Posterior vena cava (tissue), 2 donors: ENCODE measurements at places on chromosomes 5 and 9. TPM values are rescaled to one million over a fixed set of nuclear protein-coding genes. Genes with fewer than 3 reads are reported as not detected.
A peak's percentile ranks its signal among the peaks of the same experiment; 100 is the strongest.

PRDM9 gene
- not detected for total RNA-seq

TRIM14 gene
- 11.8 TPM for total RNA-seq

SHLD3 gene
- 3.3 TPM for total RNA-seq

GDF9 gene
- total RNA-seq = 0.51 TPM

DRD1 gene
- 0.14 TPM for total RNA-seq

PCDHA4 gene
- 0.48 TPM for total RNA-seq

WNT8A gene
- total RNA-seq = not detected

DNA sequence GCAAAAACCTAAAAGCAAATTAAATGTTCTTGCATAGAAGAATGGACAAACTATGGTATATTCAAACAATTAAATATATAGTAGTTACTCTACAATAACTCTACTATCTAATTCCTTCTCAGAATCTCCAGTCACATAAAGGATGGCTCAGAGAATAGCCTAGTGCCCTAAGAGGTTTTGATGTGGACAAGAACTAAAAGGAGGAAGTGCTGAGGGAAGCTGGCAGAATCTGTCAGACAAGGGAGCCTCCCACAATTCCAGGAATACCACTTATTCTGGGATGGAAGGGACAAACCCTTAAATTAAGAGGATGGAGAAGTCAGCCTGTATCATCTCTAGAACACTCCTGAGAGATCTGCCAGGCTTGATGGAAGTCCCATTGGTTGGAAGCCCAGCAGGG, 30.4 kb downstream of the TNFSF8 start:
- DNase-seq = no peak

DNA sequence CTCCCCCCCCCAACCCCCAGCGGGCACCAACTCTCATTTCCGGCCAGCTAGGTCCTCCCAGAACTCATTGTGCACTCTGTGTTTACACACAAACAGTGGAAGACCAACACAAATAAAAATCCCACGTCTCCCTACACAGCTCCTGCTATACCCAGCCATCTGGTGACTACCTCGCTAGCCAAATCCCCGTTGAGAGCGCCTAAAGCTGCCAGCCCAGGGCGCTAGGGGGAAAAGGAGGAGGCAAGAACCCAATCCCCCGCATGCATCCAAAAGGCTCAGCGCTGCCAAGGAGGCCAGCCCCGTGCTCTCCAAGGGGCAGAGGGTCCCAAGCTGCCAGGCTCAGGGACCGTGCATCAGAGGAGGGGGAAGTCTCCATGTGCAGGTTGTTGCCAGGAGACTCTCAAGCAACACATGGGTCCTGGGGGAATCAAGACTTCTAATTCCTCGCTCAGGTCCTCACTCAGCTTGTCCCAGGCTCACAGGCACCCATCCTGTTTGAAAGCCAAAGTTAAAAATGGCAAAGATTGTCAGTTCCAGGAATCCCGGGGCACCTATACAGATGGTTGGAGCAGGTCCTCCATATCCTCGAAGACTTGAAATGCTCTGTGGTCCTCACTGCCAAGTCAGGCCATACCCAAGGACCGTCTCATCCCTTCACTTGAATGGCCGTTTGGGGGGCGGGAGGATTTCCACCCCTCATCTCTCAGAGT, 2.7 kb downstream of the ASTN2 start:
- DNase-seq = no peak

GRCh38 chr5:11904265-11904906, at the start of gene CTNND2:
CTNND2 (minus strand) TSS chr5:11904446; CDS start chr5:11903853, 593 bp downstream.
- DNase-seq = no peak

GRCh38 chr5:107705402-107706014, 34.8 kb upstream of the EFNA5 start:
- no peak for DNase-seq

GRCh38 chr9:2298217-2298616, 283.1 kb downstream of the SMARCA2 start:
- no peak for DNase-seq

GRCh38 chr5:126107381-126107780, 315.8 kb upstream of the GRAMD2B start:
- no peak for DNase-seq

GRCh38 chr5:8831854-8832253, 714.0 kb downstream of the SEMA5A start:
- DNase-seq = no peak

- DNase-seq = no peak
Observed at GRCh38 chr5:140631831-140632365, 1.1 kb downstream of the CD14 start.

DNA sequence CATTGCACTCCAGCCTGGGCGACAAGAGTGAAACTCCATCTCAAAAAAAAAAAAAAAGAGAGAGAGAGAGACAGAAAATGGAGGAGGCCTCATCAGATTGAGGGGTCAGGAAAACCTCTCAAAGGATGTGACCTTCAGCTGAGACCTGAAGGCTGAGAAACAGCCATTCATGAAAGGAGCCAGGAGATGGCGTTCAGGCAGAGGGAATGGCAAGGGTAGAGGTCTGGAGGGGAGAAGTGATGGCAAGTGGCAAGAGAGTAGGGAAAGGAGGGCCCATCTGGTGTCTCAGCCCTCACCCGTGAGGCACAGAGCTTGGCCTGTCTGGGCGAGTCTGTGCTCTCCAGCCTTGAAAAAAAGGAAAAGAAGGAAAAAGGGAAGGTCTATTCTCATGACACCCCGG, 17.0 kb downstream of the CAMK2A start:
- DNase-seq = no peak

GRCh38 chr5:180140571-180140970, 68.4 kb downstream of the RASGEF1C start:
- peak; percentile 59 for DNase-seq

- DNase-seq = no peak
Observed at GRCh38 chr5:161850491-161850890, 2.6 kb downstream of the GABRA1 start.

- no peak for DNase-seq
Observed at GRCh38 chr9:104604801-104605200, 626 bp downstream of the OR13C2 start.

GRCh38 chr5:28313321-28313951, 1275.0 kb upstream of the CDH9 start:
- no peak for DNase-seq

- DNase-seq = no peak
Observed at GRCh38 chr9:129909851-129910250, 74.6 kb downstream of the USP20 start.

GRCh38 chr5:95620030-95620869, at the start of gene GPR150:
GPR150 (plus strand) TSS chr5:95620087; CDS start chr5:95620276, 189 bp downstream.
- peak; percentile 87 for DNase-seq
